ENCODE measurements at places on chromosomes 16 and 17.

DNA sequence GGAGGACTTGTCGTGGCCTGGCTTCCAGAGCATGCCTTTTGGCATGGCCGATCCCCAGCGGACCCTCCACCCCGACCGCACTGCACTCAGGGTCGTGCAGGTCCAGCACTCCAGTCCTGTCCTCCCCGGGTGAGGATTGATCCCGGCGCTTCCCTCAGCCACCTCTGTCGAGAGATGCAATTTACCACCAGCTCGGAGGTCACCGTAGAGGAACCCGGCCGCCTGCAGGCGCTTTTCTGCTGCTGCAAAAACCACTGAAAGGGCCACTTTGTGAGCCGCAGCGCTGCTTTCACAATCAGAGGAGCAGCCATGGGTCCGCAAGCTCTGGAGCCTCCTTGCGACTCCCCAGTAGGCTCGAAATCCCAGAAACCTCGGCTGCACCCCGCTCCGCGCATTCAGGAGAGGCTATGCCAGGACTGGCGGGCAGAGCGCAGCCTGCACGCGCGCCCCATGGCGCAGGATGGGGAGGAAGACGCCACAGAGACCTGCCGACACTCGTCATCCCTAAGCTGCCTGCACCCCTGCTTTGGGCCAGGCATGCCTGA is 134.2 kb downstream of the HS3ST2 start:
- no peak for DNase-seq

DNA sequence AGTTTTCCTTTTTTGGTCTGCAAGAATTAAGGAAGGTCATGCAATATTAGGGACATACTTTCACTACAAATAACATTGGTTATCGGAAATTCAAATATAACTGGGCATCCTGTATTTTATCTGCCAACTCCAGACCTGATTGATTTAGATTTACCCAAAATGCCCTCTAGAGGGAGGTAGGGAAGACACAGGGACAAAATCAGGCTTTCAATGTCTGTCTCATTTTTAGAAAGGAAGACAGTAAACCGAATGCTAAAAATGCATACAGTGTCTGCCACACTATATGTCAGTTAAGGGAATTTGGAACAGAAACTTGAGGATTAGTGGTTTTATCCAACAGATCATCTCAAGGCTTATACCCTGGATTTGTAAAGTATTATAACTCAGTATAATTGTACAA is 161.7 kb upstream of the SOX9 start:
- peak; percentile 10 for DNase-seq

- no peak for DNase-seq
Observed at GRCh38 chr16:2194852-2195321, 1.5 kb downstream of the CASKIN1 start.

DNA sequence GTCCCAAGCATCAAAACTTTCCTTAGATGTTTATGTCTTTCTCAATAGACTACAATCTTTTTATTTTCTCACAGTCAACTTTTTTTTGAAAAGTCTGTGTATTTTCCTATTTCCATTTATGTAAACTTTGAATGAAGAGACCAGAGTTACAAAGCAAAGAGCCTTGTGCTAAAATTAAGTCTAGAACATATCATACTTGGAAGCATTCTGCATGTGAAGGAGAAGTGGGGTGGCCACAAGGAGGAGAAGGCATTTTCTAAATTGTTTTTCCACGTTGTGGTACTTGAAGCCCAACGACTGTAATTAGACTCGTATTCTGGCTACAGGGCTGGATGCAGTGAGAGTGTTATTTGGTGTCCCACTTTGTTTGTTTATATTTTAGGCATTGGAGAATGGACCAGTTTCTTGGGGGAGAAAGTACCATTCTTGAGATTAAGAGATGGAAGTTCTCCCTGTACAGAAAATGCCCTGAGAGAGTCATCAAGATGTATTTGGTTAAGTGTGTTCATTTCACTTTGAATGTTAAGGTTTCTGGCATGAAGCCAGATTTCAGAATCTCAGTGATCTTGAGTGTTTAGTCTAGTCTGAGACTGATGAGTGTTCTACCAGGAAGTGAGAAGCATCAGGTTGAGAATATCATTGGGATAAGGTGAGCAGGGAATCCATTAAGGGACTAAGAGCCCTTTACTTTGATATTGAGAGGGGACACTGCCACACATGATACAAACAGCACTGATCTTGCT is 71.6 kb downstream of the MAP2K6 start:
- DNase-seq: no peak

GRCh38 chr16:47197536-47198179 is 53.9 kb upstream of the NETO2 start:
- peak; percentile 77 for DNase-seq

- DNase-seq: peak; percentile 59
Observed at GRCh38 chr16:77584205-77584859, 138.0 kb upstream of the NUDT7 start.

DNA sequence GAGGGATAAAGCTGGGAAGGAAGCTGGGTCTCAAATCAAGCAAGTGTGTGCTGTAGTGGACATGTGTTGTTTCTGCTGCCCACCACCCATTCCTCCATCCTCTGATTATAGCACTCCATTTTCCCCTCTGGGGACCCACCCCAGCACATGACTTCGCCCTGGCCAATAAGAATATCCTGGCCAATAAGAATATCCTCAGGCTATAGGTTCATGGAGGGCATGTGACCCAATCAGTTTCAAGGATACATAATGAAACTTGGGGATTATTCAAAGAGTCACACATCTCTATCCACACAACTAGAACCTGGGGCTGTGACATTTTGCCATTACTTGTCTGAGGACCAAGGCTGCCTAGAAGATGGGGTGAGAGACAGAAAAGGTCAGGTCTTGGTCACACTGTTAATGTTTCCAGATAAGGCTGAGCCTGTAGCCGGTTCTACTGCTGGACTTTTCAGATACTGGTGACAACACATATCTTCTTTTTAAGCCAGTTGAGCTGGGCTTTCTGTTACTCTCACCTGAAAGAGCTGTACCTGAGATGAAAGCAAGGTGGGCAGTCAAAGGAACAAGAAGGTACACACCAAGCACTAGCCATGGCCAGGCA is 33.7 kb downstream of the MYO18A start:
- DNase-seq: no peak

DNA sequence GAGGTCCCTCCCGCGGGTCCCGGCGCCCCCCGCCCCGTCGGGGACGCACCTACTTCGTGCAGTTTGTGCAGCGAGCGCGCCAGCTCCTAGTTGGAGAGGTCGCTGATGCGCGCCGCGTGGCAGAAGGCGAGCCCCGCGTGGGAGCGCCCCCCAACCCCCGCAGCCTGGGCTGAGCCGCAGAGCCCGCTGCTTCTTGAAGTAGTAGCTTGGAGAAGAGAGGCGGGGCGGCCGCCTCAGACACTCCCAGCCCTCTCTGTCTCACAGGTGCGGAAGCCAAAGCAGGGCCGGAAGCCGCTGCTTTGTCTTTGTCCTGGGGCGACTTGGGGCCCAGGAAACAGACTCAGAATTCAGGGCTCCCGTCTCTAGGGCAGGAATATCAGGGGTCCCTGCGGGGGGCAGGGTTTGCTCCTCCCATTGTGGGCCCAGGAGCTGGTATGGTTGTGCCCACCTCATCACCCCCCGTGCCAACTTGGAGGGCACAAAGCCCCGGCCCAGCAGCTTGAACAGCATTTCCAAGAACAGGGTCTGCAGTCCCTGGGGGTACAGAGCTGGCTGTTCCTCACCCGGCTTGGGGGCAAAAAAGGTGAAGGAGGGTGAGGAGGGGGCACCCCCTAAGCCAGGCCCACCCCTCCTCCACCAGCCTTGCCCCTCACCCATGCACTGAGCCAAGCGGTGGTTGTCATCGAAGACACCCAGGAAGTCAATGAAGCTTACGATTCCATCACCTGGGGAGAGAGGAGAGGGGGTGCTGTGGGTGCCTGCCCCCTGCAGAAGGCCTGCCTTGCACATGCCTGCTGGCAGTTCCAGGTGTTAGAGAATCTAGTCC is 13.5 kb downstream of the SPATA32 start:
- no peak for DNase-seq

- DNase-seq: peak; percentile 47
Observed at GRCh38 chr16:90046971-90047713, 27.9 kb upstream of the DBNDD1 start.

DNA sequence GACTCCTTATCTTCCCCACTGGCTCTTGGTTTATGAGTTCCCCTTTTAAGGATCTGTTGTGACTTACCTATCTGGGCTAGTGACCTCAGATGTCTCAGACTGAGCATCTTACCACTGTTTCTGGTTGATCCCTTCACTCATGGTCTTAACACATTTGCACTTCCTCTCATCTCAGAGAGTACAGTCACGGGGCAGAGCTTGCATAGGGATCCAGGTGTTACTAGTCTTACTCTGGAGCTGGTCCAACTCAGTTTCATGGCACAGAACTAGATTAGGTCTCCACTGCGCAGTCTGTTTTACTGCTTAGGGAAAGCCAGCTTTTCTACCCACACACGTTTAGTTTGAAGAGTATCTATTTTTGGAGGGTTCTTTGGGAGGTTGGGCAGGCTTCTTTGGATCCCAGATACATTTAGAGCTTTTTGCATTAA is 10.2 kb downstream of the GABARAPL2 start:
- no peak for DNase-seq

DNA sequence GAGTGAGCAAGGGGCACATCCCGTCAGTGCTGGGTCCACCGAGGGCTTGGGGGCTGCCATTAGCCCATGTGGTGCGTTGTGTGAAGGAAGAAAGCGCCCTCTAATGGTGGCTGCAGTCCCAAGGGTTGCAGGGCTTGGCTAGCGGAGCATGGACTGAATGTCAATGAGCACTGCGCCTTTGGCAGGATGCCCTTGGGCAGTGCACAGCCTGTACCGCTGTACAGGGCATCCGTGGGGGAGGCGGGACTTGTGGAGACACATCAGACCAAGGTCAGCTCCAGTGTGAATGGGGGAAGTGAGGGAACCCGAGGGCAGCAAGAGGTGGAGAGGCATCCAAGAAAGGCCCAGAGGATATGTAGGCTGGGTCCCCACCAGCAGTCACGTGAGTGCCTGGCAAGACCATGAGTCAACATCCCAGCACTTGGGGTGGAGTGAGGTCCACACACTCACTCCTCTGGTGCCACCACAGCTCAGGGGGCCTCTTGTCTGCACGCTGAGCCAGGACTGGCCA is 75.5 kb upstream of the MED9 start:
- peak; percentile 39 for DNase-seq

- DNase-seq: no peak
Observed at GRCh38 chr17:41013181-41013580, 4.3 kb upstream of the KRTAP3-1 start.

GRCh38 chr17:45003877-45004276 is 35.8 kb upstream of the C1QL1 start:
- DNase-seq: no peak

- DNase-seq: no peak
Observed at GRCh38 chr16:7025616-7026190, 306.9 kb upstream of the RBFOX1 start.

GRCh38 chr17:81018044-81018802 is 16.7 kb upstream of the BAIAP2 start:
- DNase-seq: peak; percentile 63

GRCh38 chr17:7560172-7561027 is 1.3 kb upstream of the SENP3 start:
- no peak for DNase-seq

GRCh38 chr17:47745037-47745380 is 12.0 kb downstream of the TBX21 start:
- no peak for DNase-seq

- DNase-seq: no peak
Observed at GRCh38 chr17:69367298-69367697, 40.4 kb upstream of the ABCA5 start.

DNA sequence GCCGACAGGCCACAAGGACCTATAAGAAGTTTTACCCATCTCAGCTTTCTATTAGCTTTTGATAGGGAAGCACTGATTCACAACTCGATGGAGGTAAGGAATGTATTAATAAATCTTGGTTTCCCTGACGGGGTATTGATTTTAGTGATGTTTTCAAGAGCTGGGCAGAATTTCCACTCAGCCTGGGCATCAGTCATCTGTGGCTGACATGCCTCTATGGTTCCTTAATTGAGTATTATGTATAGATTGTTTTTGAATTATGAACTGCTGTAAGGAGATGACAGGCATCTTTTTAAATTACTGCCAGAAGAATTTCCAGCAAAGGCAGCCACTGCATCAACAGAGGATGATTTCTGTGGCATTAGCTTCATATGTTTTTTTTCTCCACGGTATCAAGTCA is 128.6 kb downstream of the CPPED1 start:
- no peak for DNase-seq

GRCh38 chr17:79239205-79239604 is 164.6 kb downstream of the ENGASE start:
- DNase-seq: no peak

- no peak for DNase-seq
Observed at GRCh38 chr16:79758615-79759346, 158.2 kb upstream of the MAF start.

DNA sequence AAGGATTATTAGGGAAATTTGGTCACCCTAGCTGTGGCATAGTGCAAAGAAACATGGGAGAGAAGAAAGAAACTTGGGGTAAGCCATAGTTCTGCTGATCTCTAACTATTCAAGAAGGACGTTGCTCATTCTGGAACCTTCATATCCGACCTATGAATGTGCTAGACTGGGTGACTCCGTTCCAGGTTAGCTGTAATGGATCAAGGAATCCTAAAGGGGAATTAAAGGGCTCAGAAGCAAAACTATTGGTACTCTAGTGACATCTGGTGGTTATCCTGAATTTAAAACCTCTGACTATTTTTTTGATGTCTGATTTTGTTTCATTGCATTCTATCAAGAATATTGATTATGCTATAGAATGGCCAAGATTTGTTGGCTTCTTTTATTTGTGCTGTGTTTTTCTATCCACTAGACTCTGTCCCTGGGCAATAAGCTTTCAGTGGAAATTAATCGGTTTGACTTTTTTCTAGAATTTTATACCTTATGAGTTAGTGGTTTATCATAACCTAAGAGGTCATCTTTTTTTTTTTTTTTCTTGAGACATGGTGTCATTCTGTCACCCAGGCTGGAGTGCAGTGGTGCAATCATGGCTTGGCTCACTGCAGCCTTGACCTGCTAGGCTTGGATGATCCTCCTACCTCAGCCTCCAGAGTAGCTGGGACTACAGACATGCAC is 19.5 kb downstream of the PCTP start:
- peak; percentile 70 for DNase-seq

DNA sequence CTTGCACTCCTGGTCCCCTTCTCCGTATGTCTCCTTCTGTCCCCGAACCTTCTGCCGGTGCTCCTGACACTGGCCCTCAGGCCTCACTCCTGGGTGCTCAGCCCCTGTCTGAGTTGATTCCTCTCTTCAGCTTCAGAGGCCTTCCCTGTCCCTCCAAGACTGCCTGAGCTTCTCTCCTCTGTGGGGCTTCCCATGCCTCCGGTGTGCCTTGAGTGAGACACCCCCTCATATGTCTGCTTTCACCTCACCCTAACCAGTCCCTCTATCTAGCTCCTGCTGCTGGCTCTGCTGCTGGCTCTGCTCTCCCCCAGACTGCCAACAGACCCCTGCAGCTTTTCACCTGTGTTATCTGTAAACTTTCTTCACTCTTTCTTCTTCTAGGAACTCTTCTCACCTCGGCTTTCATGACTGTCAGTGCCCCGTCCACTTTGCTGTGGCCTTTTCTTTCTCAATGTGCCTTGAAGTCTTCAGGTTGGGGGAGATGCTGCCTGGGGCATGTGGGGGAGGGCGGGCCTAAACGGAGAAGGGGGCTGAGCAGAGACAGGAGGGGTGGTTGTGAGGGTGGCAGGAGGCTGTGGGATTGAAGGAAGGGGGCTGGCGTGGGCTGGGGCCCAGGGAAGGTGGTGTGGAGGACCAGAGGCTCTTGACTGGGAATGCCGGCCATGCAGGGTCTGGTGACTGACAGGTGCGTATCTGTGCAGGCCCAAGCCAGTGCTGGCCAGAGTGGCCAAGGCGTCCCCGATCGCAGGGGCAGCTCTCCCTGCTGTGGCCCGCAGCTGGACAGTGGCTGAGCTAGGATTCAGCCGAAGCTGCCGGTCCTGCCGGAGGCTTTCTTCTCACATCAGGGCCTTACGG is 81.3 kb downstream of the METRNL start:
- DNase-seq: no peak

- no peak for DNase-seq
Observed at GRCh38 chr17:75133001-75133400, 1.5 kb upstream of the NT5C start.
